ENCODE measurements at places on chromosomes 6 and 20. TPM values are rescaled to one million over a fixed set of nuclear protein-coding genes. Genes with fewer than 3 reads are reported as not detected.

DNA sequence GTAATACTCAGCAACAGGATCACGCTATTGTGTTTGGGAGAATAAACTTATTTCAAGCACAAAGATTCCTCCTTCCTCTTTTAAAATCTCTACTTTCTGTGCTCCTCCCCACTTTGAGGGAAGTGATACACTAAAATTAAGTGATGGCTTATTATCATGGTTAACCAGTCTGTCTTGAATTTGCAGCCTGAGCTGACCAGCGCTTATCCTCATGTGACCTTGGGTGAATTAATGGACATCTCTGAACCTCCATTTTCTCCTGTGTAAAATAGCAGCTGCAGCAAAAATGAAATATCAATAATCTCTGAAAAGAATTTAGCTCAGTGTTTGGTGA, 222.6 kb downstream of the BCAS1 start:
- no peak for DNase-seq

GRCh38 chr20:58246346-58246745, 17.9 kb upstream of the ANKRD60 start:
- no peak for DNase-seq

- no peak for DNase-seq
Measured at GRCh38 chr6:24927277-24927955, 8.3 kb downstream of the RIPOR2 start.

The ETV7 gene
- total RNA-seq = 12.1 TPM

Data from Peyer's patch (tissue), 4 donors.